Stimulated activated CD4-positive, alpha-beta T cell treated with anti-CD3 and anti-CD28 coated beads, Interleukin-15, amount 100 ng/mL, for 1 hour (primary cell): ENCODE measurements at places on chromosomes 1 and 21.

DNA sequence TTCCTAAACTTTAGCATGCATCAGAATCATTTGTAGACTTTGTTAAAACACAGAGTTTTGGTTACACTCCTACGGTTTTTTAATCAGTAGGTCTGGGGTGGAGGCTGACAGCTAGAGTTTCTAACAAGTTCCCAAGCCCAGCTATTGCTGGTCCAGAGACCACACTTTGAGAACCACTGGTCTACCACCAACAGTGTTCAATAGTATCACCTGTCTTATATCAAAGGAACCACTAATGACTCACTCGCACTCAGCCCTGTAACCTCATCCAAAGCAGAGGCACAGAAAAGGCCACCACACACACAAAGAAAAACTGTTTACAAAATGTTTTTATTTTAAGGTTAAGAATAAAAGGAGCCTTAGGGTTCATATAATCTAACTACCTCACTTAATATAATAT lies 68.7 kb downstream of the HIVEP3 start:
- no peak for DNase-seq

GRCh38 chr1:155458111-155458510 lies 104.5 kb downstream of the ASH1L start:
- no peak for DNase-seq

- no peak for DNase-seq
These were observed 4.0 kb downstream of the WDR26 start for GRCh38 chr1:224430511-224431113.

GRCh38 chr1:81254560-81254959 lies 546.2 kb upstream of the ADGRL2 start:
- no peak for DNase-seq

DNA sequence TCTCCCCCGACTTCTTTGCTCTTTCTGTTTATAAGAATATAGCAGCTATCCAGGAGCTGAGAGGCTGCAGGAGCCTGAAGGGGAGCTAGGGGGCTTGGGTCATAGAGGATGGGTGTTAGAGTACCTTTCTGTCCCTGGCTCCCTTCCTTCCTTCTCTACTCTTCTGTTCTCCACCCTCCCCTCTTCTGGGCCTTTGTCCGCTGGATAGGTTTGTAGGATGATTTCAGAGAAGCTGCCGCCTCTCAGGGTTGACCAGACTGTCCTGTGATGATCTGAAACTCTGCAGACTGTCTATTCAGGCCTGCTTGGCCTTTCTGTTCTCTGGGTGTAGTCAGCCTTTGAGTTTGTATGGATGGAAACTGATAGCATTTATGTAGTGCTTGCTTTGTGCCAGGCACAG lies 26.3 kb downstream of the PPFIA4 start:
- no peak for DNase-seq
